ENCODE measurements at places on chromosomes 16 and 17. TPM values are rescaled to one million over a fixed set of nuclear protein-coding genes. Genes with fewer than 3 reads are reported as not detected.

DNA sequence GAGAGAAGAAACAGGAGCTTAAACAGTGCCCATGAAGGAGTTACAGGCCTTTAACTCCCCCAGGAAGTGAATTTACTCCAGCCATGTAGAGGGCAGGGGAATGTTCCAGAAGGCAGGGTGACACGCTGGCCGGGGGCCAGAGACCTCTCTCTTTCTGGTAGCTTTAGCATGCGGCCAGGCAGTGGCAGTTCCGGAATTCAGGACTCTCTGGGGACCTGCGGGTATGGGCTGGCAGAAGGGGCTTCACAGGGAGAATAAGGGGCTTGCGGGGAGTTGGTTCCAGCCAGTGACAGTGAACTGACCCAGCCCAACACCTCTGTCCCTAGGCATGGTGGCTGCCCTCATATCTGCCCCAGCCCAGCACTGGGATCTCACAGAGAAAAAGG lies 40.0 kb downstream of the MYH3 start:
- no peaks in the 10 kb centered on the region for H3K27me3 ChIP-seq
- no peaks in the 10 kb centered on the region for H3K36me3 ChIP-seq
- no peak overlapping the region for H3K4me3 ChIP-seq
- no peaks in the 10 kb centered on the region for H3K4me1 ChIP-seq
- H3K27ac ChIP-seq, result no peak overlapping the region
- DNase-seq, result no peak

GRCh38 chr17:5854871-5855554 lies 215.2 kb upstream of the WSCD1 start:
- H3K4me3 ChIP-seq, result no peak overlapping the region
- no peaks in the 10 kb centered on the region for H3K27me3 ChIP-seq
- DNase-seq, result no peak
- no peak overlapping the region for H3K27ac ChIP-seq

- H3K4me3 ChIP-seq, result no peak overlapping the region
- no peak for DNase-seq
- H3K27ac ChIP-seq, result no peak overlapping the region
- H3K36me3 ChIP-seq, result no peaks in the 10 kb centered on the region
- no peaks in the 10 kb centered on the region for H3K27me3 ChIP-seq
These were observed 3.6 kb downstream of the ACADVL start for GRCh38 chr17:7223375-7223774.

DNA sequence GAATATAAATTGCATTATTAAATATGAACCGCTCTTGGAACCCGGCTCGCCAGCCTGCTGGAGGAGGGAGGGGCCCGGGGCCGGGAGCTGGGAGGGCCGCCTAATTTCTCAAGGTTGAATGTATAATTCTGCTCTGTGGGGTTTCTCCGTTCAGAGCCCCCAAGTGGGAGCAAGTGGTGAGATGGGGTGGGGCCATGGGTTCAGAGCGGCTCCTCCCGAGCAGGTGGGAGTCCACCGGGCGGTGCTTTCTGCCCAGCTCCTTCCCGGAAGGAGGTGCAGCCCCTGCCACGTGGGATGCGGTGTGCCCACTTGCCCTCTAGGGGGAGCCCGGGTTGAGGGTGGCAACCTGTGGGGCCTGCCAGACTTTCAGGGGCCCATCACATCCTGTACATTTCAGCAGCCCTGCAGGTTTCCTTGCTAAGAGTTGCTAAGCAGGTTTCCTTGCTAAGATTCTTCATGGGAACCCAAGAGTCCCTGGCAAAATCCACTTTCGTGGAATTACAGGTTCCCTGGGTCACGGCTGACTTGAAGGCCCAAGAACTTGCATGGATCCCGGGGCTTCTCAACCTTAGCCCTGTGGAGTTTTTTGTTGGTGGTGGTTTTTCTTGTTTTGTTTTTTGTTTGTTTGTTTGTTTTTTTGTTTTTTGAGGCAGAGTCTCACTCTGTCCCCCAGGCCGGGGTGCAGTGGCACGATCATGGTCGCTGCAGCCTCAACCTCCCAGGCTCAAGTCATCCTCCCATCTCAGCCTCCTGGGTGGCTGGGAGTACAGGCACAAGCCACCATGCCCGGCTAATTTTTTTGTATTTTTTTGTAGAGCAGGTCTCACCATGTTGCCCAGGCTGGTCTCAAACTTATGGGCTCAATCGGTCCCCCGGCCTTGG lies 196.7 kb upstream of the GSE1 start:
- no peaks in the 10 kb centered on the region for H3K36me3 ChIP-seq
- H3K27ac ChIP-seq, result no peak overlapping the region
- no peak for DNase-seq
- no peak overlapping the region for H3K4me3 ChIP-seq
- H3K27me3 ChIP-seq, result no peaks in the 10 kb centered on the region

DNA sequence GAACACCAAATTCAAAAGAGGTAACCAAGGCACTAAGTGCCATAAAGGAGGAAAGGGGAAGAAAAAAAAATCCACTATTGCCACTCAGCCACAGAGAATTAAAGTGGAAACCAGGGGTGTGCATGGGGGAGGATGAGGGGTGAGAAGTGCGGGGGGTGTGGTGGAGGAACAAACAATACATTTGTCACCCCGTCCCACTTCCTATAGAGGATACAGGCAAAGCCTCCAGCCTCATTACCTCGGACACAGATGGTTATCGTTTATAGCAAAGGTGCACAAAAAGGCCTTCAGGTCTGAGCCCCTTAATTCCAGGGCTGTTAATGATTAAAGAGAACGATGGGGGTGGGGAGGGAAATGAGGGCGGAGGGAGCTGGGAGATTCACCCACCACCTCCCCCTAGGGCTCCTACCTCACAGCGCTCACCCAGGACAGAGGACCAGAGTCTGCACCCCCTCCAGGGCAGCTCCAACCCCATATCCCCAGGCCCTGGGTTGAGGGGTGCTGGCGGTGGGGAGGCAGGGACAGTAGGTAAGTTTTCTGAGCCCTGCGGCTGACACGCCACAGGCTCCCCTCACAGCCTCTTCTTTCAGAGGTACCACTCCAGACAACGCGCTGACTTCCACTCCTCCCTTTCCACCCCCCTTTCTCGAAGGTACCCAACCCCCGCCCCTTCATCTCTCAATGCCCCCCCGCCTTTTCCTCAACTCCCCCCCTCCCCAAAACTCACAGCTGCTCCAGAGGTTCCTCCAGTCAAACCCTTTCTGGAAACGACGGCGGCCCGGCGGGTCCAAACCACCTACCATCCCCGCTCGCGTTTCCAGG lies 470 bp downstream of the DCUN1D3 start:
- no peaks in the 10 kb centered on the region for H3K27me3 ChIP-seq
- peak; percentile 79 for DNase-seq
- peaks cover 13% of the 10 kb centered on the region for H3K36me3 ChIP-seq
- H3K27ac ChIP-seq, result peak overlapping the region; percentile 98
- H3K4me3 ChIP-seq, result peak overlapping the region; percentile 64

DNA sequence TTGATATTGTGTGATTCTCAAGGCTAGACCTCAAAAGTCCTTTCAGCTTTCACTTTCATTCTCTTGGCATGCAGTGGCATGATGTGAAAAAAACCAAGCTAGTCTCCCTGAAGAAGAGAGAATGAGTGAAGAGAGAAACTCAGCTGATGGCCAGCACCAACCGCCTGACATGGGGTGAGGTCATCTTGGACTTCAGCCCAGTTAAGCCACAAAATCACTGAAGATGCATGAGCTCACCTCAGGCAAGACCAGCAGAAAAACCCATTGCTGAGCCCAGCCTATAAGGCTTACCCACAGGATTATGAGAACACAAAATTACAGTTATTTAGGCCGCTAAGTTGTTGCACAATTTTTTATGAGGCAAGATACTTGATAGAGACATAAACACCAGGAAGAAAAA lies 496.5 kb downstream of the TOX3 start:
- H3K4me3 ChIP-seq, result no peak overlapping the region
- H3K4me1 ChIP-seq, result no peaks in the 10 kb centered on the region
- no peak overlapping the region for H3K27ac ChIP-seq
- no peaks in the 10 kb centered on the region for H3K27me3 ChIP-seq
- DNase-seq, result no peak
- H3K36me3 ChIP-seq, result no peaks in the 10 kb centered on the region

DNA sequence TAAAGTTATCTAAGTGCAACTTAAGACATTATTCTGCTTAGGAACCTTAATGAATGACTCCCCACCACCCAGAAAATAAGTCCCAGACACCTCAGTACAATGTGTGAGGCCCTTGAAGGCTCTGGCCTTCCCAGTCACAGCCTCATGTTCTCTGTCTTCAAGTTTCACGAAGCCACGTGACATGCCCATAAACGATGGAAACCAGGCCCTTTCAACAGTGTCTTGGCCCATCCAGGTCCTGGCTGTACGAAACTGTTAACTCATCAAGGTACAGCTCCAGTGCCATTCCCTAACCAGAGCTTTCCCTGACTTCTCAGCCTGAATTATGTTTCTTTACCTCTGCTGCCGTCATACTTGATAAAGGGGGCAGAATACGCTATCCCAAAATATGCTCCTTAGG lies 69.0 kb downstream of the ARHGAP17 start:
- no peaks in the 10 kb centered on the region for H3K4me1 ChIP-seq
- H3K36me3 ChIP-seq, result no peaks in the 10 kb centered on the region
- DNase-seq, result no peak
- H3K27me3 ChIP-seq, result no peaks in the 10 kb centered on the region

Gene RAD51D
- 20.8 TPM for total RNA-seq

- no peaks in the 10 kb centered on the region for H3K4me1 ChIP-seq
- no peak overlapping the region for H3K27ac ChIP-seq
- no peak for DNase-seq
- H3K27me3 ChIP-seq, result no peaks in the 10 kb centered on the region
These were observed 27.3 kb upstream of the RNPS1 start for GRCh38 chr16:2295056-2295798.

DNA sequence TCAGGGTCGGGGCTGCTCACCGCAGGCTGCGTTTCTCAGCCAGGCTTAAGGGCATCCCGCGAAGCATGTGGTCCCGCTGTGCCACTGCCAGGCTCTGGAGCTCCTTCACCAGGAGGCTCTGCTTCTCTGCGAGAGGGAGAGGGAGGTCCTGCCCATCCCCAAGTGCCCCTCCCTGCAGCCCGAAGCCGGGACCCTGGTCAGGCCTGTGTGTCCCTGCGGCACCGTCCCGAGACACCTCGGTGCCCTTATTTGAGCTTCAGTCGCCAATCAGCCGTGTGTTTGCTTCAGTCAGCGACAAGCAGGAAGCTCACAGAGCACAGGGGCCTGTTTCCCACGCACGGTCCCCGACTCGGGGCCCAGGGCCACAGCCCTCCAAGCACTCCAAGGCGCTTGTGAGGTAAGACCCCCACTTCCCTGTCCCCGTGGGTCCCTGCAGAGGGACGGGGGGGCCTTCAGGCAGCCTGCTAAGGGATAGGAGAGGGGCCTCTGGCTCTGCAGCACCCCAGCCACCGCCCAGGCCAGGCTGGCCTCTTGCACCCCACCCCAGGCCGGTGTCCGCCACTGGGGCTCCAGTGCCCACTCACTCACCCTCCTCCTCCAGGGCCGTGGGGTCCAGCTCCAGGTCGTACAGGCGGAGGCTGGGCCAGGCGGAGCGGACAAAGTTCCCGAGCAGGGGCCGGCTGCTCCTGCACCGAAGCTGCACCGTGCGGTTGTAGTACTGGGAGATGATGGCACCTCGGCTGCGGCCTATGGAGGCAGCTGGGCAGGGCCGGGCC lies 3.2 kb downstream of the TMC6 start:
- H3K36me3 ChIP-seq, result peaks cover 64% of the 10 kb centered on the region
- H3K27ac ChIP-seq, result no peak overlapping the region
- no peak for DNase-seq
- H3K4me3 ChIP-seq, result no peak overlapping the region
- H3K4me1 ChIP-seq, result peaks cover 27% of the 10 kb centered on the region

DNA sequence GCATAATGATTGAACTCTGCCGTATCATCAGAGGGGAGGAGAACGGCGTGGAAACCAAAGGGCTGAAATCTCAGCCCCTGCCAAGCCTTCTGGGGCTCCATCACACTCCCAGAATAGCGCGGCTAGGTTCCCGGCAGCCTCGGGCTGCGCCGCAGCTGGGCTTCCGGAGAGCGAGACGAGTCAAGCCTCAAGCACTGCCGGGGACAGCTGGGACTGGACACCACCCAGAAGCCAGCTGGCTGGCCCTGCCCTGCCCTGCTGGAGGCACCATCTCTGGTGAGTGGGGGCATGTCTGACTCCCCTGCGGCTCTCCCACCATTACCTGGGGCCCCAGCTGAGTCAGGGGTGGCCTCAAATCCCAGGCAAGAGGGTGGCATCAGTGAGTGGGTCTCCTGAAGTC lies 7.2 kb upstream of the GPRC5C start:
- H3K4me3 ChIP-seq, result no peak overlapping the region
- no peaks in the 10 kb centered on the region for H3K27me3 ChIP-seq
- H3K27ac ChIP-seq, result no peak overlapping the region
- no peaks in the 10 kb centered on the region for H3K36me3 ChIP-seq
- DNase-seq, result no peak

DNA sequence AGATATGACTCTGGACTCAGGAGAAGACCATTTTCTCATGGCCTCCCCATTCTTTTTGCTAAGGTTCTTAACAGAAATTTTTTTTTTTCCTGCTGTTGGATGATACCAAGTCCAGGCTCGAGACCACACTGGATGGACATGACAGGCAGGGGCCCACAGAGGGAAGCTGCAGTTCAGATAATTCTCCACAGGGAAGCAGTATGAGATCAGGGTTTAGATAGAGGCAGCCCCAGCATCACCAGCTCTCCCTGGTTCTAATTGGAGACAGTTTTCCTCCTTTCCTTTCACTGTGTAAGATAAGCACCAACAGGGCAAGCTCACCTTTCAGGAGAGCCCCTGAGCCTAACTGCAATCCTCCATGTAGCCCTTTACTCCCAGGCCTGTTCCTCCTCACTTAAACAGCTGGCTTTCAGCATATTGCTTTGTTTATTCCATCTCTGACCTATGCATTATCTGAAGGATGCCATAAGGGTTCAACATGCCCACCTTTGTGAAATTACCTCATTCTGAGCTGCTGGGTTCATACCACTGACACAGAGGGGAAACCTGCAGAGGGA lies 108.1 kb downstream of the SNX11 start:
- no peaks in the 10 kb centered on the region for H3K4me1 ChIP-seq
- no peak for DNase-seq
- H3K27ac ChIP-seq, result no peak overlapping the region
- H3K4me3 ChIP-seq, result no peak overlapping the region
- no peaks in the 10 kb centered on the region for H3K36me3 ChIP-seq

Gene ASB16
- total RNA-seq, result not detected

GRCh38 chr16:78246559-78246958 lies 147.1 kb downstream of the WWOX start:
- H3K27me3 ChIP-seq, result no peaks in the 10 kb centered on the region
- H3K27ac ChIP-seq, result no peak overlapping the region
- no peaks in the 10 kb centered on the region for H3K36me3 ChIP-seq
- H3K4me1 ChIP-seq, result peaks cover 15% of the 10 kb centered on the region
- H3K4me3 ChIP-seq, result no peak overlapping the region

GRCh38 chr16:28538733-28539596 lies at the start of gene NUPR1:
Gene NUPR1, minus strand, starts transcription at chr16:28538974. Its CDS starts 67 bp downstream, at chr16:28538907.
- H3K27me3 ChIP-seq, result no peaks in the 10 kb centered on the region
- no peaks in the 10 kb centered on the region for H3K36me3 ChIP-seq
- H3K27ac ChIP-seq, result peak within 1 kb of the TSS; percentile 92
- peak; percentile 87 for DNase-seq

Gene C17orf100
- 2.2 TPM for total RNA-seq

Gene MAP3K3
- total RNA-seq, result 44.2 TPM

Measured in left lung (tissue), 14 donors.